Putamen (tissue), 1 donor: ENCODE measurements at places on chromosomes 16 and 17.

DNA sequence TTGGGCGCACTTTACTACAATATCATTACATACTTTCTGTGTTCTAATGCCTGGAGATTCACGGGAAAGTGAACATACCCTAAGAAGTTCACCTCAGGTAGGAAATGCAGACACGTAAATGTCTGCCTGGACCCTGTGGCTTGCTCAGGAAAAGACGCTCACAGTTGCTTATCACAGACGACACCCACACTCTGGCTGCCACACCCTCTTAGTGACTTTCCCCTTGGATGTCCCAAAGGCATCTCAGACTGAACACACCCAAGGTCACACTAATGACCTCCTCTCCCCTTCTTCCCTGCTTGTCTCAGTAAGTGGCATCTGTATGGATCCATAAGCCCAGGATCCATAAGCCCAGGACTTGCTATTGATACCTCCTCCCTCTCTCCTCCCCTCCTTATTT lies 32.6 kb downstream of the CDRT15 start:
- no peak for DNase-seq

DNA sequence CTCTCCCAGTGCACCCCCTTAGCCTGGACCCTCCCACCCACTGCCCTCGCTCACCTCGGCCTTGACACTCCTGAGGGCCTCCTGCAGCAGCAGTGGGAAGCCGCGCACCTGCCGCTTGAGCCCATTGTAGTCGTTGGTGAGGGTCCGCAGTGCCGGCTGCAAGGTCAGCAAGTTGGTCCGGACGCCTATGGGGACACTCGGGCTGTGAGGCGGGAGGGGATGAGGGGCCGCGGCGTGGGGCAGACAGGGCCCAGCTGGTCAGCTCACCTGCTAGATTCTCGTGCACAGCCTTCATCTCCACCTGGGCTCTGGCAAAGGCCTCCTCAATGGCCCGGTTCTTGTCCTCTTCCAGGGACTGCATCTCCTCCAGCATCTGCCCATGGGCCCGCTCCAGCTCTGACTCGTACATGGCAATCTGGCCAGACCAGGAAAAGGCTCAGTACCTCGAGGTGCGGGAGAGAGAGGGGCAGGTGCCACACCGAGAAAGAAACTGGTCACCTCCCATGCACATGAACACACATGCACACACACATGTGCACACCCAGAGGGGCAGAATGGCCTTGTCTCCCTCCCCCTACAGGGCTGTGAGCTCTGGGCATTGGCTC lies 32.6 kb downstream of the KIFC3 start:
- no peak for DNase-seq

DNA sequence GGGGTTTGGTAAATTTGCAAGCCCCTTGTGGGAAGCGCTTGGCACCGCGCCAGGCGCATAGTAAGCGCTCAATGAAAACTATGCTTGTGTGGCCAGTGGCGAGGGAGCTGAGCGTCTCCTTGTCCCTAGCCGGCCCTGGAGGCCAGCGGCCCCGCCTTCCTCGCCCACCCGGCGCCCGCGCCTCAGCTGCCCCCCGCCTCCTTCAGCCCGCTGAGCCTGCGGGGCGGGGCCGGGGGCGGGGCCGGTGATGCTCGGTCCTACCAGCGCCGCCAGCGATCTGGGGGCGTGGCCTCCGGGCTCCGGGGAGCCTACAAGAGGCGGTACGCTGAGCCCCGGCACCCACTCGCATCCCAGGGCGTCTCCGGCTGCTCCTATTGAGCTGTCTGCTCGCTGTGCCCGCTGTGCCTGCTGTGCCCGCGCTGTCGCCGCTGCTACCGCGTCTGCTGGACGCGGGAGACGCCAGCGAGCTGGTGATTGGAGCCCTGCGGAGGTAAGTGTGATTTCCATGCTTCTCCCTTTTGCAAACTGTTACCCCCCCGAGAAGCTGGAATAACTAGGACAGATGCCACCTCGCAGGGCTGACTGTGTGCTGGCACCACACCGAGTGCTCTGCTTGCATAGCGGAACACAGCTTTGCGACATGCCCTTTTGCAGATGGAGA lies at the start of gene CRISPLD2:
CRISPLD2 (plus strand) TSS at position 342 of the 661 bp plus-strand sequence. CDS start 18,511 bp downstream, outside the sequence.
- DNase-seq = peak; percentile 80

GRCh38 chr16:76118344-76118743 lies 158.9 kb upstream of the CNTNAP4 start:
- DNase-seq = no peak

- DNase-seq = no peak
Observed at GRCh38 chr16:56874800-56875199, 9.8 kb downstream of the SLC12A3 start.

GRCh38 chr16:54798267-54798666 lies 132.4 kb upstream of the IRX5 start:
- no peak for DNase-seq

GRCh38 chr16:86619239-86619794 lies 41.0 kb downstream of the FOXL1 start:
- no peak for DNase-seq

- no peak for DNase-seq
Observed at GRCh38 chr16:75486676-75487313, 8.4 kb downstream of the CHST6 start.

DNA sequence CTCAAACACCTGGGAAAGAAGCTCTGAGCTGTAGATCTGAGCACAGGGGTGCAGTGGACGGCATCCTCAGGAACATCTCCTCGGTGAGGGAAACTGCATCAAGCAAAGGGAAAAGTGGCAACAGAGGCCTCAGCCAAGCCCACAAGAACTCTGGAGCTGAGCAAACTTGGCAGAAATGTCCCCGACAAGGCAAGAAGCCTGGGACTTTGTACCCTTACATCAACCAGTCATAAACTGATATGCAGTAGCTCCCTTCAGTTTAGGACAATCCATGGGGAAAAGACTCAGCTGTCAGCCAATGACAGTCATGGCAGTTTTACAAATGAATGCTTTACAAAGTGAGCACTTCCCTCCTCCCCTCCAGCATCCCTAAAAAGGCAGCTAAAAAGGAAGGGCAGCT lies 210.0 kb upstream of the DYNLRB2 start:
- no peak for DNase-seq

- peak; percentile 15 for DNase-seq
Observed at GRCh38 chr16:74667255-74667700, 601 bp upstream of the RFWD3 start.

DNA sequence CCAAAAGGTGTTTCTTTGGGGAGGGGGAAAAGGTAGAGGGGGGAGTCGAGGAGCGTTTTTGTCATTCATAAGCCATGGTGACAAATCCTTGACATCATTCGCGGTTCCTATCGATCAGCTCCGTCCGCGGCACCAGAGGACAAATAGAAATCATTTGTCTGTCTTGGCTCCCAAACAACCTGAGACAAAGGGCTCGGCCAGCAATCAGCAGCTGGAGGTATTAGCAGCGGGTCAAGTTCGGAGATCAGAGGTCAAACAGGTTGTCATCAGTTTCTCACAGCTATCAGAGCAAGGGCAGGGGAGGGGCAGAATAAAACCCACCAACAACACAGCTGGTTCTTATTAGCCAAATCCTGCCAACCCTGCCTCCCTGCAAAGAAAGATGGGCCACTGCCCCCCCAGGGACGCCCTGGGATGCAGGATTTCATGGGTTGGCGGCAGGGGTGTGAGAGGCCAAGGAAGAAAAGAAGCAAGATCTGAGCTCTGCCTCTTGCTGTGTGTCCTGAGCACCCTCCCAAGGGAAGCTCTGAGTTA lies 145.3 kb upstream of the LHX1 start:
- DNase-seq = no peak

DNA sequence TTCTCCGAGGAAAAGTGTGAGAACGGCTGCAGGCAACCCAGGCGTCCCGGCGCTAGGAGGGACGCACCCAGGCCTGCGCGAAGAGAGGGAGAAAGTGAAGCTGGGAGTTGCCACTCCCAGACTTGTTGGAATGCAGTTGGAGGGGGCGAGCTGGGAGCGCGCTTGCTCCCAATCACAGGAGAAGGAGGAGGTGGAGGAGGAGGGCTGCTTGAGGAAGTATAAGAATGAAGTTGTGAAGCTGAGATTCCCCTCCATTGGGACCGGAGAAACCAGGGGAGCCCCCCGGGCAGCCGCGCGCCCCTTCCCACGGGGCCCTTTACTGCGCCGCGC lies at the start of gene ERBB2:
ERBB2 (plus strand) TSS at position 247 of the 330 bp plus-strand sequence. CDS start 175 bp downstream, outside the sequence.
- DNase-seq = peak; percentile 69

- DNase-seq = no peak
Observed at GRCh38 chr16:17866996-17867395, 396.2 kb upstream of the XYLT1 start.

DNA sequence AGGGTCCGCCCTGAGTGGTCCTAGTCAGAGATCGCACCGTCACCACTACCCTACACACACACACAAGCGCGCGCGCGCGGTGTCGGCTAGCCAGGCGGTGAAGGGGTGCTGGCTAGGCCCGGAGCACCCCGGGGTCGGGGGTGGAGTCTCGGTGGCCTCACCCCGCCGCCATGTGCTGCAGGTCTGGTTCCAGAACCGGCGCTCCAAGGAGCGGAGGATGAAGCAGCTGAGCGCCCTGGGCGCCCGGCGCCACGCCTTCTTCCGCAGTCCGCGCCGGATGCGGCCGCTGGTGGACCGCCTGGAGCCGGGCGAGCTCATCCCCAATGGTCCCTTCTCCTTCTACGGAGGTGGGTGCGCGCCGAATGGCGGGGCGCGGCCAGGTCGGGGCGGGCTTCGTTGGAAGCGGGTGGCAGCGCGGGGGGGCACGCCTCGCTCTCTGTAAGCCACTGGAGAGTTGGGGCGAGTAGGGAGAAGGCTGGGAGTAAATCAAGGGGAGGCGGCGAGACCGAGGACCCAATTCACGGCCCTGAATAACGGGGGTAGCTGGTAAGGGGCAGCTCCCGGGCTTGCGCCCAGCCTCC lies 4.8 kb downstream of the LHX1 start:
- DNase-seq = no peak

GRCh38 chr17:43074869-43075268 lies 49.8 kb downstream of the RND2 start:
- no peak for DNase-seq

GRCh38 chr17:2996810-2997670 lies 66.4 kb downstream of the OR1D5 start:
- DNase-seq = no peak

GRCh38 chr17:70017941-70018340 lies 57.1 kb upstream of the KCNJ16 start:
- no peak for DNase-seq

GRCh38 chr17:61464130-61464842 lies 12.1 kb downstream of the TBX4 start:
- no peak for DNase-seq

- no peak for DNase-seq
Observed at GRCh38 chr17:4440690-4441686, 7.2 kb downstream of the SPNS3 start.

GRCh38 chr17:64448665-64449512 lies at the start of gene MILR1:
TSS of gene MILR1 (plus strand) at chr17:64449115. CDS start at chr17:64449169, 54 bp downstream.
- DNase-seq = peak; percentile 21

- DNase-seq = no peak
Observed at GRCh38 chr16:83517398-83517797, 290.4 kb upstream of the HSBP1 start.

DNA sequence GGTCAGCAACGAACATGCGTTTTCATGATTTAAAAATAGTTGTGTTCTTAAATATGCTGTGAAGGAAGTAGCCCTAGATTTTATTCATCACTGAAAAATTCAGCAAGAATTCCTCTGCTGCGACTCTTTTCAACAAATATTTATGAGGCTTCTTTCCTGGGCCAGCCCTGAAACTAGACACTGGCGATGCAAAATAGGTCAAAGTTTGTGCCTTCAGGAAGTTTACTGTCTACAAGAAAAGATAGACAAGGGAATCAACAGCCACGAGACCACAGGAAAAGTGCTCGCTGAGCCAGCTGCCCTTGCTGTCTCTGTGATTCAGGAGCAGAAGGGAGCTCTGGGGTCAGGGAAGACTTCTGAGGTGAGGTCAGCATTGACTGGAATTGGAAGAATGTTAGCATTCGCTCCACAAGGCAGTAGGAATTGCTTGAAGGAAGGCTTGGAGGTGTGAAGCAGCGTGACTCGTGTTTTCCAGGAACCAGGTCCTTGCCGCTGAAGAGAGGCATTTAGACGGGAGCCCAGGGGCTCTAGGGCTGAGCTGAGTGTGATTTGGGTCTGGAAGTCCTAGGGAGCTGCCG lies 1.9 kb upstream of the RPL26 start:
- no peak for DNase-seq

- DNase-seq = no peak
Observed at GRCh38 chr17:416293-417206, 63.9 kb upstream of the RPH3AL start.

DNA sequence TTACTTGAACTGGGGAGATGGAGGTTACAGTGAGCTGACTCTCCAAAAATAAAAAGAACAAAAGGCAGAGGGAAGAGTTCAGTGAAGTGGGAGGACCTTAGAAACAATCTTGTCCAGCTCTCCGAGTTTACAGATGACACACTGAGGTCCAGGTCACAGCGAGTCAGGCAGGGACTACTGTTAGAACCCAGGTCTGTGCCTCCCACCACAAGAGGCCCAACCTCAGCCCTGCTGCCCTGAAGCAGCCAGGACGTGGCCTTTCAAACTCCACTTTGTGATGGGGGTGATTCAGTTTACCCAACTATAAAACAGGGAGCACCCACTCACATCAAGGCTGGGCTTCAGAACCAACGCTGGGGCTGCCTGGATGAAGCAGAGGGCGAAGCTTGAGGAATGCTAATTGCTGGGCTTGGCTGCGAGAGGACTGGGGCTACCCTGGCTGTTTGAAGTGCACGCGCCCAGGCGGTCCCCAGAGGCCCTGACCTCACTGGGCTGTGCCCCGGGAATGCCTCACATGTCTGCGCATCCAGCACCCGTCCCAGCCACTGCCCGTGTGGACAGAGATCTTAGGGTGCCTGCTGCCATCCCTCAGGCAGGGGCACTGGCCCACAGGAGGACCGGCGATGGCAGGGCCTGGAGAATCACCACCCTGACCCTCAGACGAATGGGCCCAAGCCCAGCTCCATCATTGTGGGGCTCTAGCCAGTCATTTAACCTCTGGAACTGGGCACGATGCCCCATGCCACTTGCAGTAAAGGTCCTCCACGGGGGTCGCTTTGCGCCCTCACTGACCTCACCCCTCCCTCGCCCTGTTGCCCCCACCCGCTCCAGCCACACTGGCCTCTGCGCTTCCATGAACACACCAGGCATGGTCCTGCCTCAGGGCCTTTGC lies 11.4 kb downstream of the SLC5A10 start:
- no peak for DNase-seq

- no peak for DNase-seq
Observed at GRCh38 chr16:86025706-86026105, 126.7 kb downstream of the IRF8 start.

DNA sequence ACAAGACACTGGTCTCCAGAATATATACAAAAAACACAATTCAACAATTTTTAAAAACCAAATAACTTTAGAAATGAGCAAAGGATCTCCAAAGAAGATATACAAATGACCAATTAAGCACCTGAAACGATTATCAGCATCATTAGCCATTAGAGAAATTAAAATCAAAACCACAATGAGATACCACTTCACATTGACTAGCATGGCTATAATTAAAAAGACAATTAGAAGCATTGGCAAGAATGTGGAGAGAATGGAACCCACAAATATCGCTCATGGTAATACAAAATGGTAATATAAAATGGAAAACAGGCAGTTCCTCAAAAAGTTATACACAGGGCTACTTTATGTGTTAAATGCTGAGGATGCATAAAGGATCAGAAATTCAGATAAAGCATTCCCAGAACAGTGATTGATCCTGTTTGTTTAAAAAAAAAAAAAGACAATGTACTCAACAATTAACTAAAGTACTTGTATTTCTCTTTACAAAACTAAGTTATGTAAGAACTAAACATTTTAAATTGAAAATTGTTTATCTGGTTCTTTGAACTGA lies 52.5 kb downstream of the KANSL1 start:
- no peak for DNase-seq
